ENCODE measurements at places on chromosomes 2 and 18.

DNA sequence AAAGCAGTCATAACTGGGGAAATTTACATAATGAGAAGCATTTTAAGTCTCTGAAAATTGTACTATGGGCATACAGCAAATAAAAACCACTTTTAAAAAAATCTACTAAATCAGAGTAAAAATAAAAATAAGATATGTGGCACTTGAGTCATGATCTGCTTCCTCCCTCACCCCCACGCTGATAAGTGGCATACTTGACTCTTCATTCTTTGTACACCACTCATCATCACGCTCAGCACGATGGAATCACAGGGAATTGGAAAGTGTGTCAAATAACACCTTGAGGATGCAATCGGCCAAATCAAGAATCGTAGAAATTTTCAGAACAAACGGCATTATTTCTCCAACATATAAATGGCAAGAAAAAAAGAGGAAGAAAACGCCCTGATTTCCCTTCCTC is 41.1 kb upstream of the REG3G start:
- DNase-seq, result no peak

- DNase-seq, result no peak
These were observed 838.3 kb downstream of the SLC4A3 start for GRCh38 chr2:220465700-220466099.

DNA sequence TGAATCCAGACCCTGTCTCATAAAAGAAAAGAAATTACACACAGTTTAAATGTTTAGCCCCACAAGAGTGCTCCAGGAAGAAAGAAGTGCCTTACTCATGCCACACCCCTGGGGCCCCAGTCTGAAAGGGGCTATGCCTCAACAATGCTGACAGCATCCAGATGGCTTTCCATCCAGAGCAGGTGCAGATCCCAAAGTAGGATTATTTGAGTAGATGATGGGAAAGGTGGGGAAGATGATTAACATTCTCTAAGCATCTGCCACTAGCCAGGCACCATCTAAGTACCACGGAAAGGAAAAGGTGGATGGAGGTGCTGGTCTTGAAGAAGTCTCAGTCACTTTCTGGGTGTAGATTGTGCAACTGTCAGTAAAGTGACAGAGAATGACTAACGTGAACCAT is 16.3 kb downstream of the DPYSL5 start:
- DNase-seq, result peak; percentile 18

GRCh38 chr2:12935222-12935621 is 218.5 kb downstream of the TRIB2 start:
- DNase-seq, result no peak

- DNase-seq, result no peak
These were observed 94.8 kb downstream of the RHOB start for GRCh38 chr2:20541651-20542050.

- DNase-seq, result no peak
These were observed 22.4 kb downstream of the FOSL2 start for GRCh38 chr2:28415010-28415409.

- no peak for DNase-seq
These were observed 188.1 kb downstream of the ZEB2 start for GRCh38 chr2:144331674-144332355.

- DNase-seq, result no peak
These were observed 93.5 kb downstream of the TNS1 start for GRCh38 chr2:217909156-217909820.

DNA sequence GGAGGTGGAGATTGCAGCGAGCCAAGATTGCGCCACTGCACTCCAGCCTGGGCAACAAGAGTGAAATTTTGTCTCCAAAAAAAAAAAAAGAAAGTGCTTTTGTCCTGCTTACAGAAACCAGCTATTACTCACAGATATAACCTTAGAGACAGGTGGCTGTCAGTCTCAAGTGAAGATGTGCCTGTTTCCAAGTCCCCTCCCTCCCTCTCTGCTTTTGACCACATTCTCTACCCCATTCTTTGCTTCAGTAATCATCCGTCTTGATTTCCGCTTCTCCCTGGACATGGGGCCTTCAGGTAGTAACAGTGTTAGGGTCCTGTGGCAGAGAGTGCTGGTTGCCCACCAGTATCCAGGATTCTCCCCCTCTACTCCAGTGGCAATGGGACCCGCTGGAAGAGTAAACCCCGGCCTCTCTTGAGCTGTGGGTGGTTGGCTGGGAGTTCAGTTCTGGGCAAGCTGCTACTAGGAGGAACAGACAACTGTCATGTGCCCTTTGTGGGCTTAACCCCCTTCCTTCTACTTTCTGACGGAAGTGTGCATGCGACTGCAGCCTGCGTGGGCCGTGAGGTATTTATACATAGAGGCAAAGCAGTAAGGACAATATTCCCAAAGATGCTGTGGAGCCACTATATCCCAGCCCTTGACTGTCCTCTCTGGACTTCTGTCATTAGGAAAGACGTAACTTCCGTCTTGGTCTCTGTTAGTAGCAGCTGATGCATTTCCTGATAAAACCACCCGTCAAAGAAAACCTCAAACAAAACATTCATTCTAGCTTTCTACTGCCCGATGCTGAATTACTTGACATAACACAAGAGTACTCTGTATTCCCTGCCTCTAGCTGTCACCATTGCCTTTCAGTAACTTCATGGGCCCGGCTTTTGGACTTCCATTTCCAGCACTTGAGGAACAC is 17.8 kb downstream of the PDCL3 start:
- peak; percentile 64 for DNase-seq

- DNase-seq, result no peak
These were observed 17.5 kb upstream of the EXOC6B start for GRCh38 chr2:72843301-72843700.

GRCh38 chr18:73891572-73892421 is 255.8 kb downstream of the FBXO15 start:
- DNase-seq, result peak; percentile 4

DNA sequence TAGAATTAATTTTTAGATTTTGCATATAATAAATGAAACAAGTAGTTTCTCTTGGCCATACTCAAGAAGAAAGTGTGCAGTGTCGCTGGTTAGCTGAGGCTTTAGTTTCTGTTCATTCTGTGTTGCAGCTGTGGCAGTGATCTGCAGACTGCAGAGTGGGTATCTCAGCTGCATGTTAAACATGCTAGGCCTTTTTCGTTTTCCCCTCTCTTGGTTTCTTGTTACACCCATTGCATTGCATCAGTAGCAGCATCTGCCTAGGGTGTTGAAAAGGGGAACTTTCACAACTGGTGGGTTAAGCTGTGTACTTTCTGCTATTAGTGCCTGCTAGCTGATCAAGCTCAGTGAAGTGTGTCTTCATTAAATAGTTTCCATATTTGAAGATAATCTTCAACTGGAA is 51.3 kb downstream of the ACSL3 start:
- peak; percentile 97 for DNase-seq

- DNase-seq, result no peak
These were observed 489.3 kb downstream of the SOX11 start for GRCh38 chr2:6181525-6181924.

GRCh38 chr2:20588918-20589871 is 61.7 kb downstream of the HS1BP3 start:
- no peak for DNase-seq

DNA sequence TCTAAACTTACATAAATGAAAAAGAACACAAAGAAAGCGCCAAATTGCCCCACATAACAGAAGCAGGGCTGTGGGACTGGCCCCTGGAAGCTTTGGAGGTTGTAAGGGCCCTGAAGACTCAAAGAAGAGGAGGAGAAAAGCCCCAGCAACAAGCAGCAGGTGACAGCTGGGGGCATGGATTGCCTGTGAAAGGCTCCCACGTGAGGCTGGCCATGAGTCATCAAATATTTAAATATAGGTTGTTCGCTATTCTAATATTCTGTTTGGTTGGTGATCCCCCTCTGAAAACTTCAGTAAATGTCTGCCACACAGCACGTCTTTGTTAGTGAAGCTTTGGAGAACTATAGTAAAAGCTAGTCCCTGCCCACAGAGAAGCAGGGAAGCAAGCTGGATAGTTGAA is 132.4 kb downstream of the MREG start:
- DNase-seq, result no peak

DNA sequence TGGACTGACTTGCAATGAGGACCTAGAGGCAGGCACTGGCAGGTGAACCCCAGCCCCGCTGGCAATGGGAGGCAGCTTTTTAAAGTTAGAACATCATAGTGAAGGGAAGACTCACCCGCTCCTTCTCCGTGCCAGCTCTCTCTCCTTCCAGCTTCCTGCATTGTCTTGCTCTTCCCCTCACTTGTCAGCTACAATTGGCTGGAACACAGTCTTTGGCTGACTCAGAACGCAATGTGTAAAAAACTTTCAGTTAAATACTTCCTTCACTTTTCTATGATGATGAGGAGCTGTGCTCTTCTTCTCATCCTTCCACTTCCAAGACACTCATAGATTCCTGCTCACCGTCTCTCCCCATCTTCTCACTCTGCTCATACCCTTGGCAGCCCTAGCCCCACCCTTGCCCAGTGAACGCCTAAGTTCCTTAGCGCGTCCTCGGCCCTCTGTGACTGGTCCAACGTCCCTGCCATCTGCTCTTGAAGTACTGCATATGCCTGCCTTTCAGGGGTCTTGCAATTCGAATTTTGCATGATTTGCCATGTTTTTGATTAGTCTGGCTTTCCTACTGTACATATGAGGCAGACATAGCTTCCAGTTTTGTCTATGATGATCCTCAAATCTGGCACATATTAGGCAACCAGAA is 118.0 kb upstream of the TMEM200C start:
- DNase-seq, result no peak

GRCh38 chr2:173027181-173028128 is 48.2 kb upstream of the MAP3K20 start:
- DNase-seq, result peak; percentile 91

DNA sequence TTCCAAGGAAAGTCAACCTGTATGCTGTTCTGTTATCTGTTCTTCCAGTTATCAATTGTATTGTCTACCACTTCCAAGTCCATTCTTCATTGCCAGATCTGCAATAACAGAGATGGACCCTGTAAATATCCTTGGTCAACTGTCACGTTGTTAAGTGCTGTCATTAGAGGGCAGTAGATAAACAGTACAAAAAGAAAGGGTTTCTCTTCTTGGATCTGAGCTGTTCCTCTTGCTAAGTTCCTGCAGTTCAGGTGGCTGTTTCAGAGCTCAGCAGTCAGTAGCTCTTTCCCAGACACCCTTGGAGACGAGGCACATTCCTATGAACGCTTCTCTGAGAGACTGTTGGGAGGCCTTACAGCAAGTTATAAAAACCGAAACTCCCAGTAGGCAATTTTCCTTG is 957.1 kb upstream of the CHAC2 start:
- peak; percentile 32 for DNase-seq

GRCh38 chr2:147273106-147273505 is 571.7 kb upstream of the ACVR2A start:
- no peak for DNase-seq

DNA sequence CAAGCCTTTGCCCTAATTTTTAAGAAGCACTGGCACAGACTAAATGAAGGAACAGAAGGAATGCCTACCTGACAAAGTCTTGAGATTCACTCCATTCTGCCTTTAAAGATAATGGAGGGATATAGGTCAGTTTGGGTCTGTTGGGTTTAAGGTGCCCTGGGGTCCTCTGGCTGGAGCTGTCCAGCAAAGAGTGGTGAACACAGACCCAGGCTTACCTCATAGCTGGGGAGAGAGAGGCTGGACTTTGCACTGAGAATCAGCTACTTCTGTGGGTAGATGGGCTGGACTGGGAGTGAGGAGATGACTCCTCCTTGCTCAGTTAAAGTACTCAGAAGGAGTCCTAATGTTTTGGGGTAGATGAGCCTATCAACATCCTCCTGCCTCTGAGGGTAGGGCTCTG is 64.4 kb upstream of the CXCR4 start:
- no peak for DNase-seq

DNA sequence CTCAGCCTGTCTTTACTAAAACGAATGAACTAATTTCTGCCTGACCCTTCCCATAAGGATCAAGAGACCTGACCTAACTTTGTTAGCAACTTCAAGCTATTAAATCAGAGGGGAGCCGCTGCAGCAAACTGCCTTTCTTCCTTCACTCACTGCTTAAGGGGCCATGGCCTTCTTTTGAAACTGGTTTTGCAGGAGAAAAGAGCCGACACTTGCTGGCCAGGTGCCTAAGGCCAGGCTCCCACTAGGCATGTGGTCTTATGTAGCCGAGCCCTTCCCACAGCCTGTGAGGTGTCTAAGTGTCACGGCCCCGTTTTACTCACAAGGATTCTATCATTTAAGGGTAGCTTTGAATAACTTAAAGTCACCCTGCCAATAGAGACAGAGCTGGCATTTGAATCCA is 130.8 kb downstream of the ZNF236 start:
- DNase-seq, result no peak

DNA sequence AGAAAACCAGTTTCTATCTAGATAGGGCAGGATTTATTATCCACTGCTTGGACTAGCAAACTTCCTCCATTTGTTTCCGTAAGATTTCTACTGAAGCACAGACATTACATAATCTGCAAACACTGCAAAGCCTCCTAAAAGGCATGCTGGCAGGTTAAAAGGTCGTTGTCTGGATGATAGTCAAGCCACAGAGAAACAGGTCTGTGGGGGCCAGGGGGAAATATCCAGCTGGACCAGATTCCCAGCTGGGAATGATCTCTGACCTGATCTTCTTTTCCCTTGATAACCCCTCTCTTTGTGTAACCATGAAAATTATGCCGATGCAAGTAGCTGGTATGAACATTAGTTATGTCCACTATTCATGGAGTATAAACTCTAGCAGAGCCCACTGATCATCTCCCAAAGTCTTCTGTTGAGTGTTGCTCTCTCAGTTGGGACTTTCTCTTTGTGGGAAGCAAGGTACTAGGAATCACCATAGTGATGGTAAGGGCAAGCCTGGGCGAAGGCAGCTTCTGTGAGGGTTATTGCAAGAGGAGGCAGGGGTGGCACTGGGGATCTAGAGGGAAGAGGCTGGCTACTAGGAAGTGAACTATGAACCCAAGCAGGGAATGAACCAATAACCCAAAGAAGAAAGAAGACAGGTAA is 61.3 kb downstream of the GDF7 start:
- no peak for DNase-seq

DNA sequence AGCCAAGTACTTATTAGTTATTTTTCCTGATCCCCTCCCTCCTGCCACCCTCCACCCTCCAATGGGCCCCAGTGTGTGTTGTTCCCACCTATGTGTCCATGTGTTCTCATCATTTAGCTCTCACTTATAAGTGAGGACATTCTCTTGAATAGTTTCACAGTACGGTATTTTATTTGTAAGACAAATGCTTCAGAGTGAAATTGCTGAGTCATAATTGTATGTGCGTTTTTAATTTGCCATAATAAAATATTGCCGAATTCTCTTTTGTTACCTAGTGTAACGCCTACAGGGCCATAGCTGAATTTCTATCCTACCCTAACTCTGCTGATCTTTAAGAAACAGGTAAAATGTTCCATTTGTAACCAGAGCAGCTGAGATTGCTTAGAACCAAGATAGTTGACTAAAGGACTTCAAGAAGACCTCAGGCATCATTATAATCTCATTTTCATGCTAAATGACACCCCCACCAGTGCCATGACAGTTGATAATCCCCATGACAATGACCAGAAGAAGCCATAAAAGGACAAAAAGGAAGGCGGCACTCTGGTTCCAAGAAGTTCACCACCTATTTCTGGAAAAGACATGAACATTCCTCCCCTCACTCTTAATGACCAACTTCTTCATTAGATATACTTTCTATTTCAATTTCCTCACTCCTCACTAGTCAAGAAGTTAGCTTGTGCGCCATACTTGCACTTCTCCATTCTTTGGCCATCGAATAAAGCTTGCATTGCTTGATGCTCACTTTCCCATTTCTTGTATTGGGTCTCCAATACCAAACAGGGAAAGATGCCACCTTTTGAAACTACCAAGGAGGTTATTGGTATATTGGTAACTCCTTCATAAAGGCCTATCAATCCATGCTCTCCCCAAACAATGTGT is 18.4 kb downstream of the SCN9A start:
- no peak for DNase-seq

All from NB4 (cell line).